Stimulated activated naive CD4-positive, alpha-beta T cell (primary cell): ENCODE measurements at places on chromosomes 6 and 20.

GRCh38 chr20:31790401-31790800, 28.8 kb upstream of the MYLK2 start:
- no peak for DNase-seq

- no peak for DNase-seq
Observed at GRCh38 chr6:36823421-36824096, 15.7 kb downstream of the CPNE5 start.

GRCh38 chr6:160781298-160781697, 79.3 kb downstream of the PLG start:
- no peak for DNase-seq

DNA sequence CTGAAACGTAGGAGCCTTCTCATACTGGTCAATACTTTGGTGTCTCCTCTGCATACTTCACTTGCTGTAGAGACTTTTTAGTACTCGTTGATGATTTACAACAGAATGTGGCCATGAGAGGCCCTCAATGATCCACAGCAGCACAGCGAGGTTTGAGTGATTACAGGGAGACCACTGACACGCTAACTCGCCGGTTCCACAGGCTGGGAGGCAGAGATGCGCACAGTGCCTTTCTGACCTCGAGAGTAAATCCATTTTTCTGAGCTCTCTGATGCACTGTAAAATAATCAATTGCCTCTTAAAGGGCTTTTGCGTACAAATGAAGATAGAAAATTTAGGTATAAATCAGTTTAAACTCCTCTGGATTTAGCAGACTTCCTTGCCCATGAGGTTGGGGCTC, 56.2 kb upstream of the TBC1D7 start:
- no peak for DNase-seq

DNA sequence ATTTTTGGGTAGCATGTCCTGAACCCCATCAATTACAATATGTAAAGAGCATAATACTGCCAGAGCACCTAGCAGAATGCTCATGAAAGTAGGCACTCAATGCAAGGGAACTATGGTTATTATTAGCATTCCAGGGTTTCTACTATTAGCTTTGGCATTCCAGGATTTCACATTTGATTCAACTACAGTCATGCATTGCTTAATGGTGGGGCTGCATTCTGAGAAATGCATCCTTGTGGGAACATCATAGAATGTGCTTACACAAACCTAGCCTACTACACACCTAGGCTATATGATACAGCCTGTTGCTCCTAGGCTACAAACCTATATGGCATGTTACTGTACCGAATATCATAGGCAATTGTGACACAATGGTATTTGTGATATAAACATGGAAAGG, 247.8 kb downstream of the CD83 start:
- no peak for DNase-seq

- no peak for DNase-seq
Observed at GRCh38 chr6:116528133-116528532, 16.7 kb downstream of the CALHM5 start.

GRCh38 chr6:49553384-49553783, 2.9 kb downstream of the C6orf141 start:
- DNase-seq: no peak

DNA sequence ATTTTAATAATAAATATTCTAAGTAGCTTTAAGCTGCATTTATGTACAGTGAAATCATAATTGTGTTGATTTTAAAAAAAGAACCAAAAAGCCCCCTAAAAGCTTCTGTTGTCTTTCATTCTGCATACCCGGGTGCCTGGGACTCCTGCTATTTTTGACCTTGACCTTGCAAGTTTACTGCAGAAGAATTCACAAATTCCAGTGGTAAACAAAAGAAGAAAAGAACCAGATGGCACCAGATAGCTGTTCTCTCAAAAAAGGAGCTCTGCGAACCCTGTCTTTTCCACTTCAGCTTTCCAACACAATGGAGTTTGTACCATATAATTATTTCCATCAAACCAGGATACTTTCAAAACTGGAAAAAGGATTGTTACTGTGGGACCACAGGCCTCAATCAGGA, 363.3 kb downstream of the SMOC2 start:
- DNase-seq: no peak

DNA sequence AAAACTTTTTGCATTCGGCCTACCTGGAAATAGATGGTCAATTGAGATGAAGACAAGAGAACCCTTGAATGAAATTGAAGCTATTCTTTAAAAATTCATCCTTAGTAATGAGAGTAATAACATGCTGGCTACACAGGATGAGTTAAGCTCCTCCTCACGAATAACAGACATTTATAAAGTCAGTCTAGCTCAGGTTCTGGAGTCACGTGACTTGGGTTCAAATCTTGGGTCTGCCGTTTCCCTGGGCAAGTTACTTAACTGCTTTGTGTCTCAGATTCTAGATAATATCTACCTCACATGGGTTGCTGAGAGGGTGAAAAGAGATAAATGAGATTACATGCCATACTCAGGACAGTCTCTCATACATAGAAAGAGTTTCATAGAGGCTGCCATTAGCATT, 101.4 kb upstream of the INSM1 start:
- no peak for DNase-seq

DNA sequence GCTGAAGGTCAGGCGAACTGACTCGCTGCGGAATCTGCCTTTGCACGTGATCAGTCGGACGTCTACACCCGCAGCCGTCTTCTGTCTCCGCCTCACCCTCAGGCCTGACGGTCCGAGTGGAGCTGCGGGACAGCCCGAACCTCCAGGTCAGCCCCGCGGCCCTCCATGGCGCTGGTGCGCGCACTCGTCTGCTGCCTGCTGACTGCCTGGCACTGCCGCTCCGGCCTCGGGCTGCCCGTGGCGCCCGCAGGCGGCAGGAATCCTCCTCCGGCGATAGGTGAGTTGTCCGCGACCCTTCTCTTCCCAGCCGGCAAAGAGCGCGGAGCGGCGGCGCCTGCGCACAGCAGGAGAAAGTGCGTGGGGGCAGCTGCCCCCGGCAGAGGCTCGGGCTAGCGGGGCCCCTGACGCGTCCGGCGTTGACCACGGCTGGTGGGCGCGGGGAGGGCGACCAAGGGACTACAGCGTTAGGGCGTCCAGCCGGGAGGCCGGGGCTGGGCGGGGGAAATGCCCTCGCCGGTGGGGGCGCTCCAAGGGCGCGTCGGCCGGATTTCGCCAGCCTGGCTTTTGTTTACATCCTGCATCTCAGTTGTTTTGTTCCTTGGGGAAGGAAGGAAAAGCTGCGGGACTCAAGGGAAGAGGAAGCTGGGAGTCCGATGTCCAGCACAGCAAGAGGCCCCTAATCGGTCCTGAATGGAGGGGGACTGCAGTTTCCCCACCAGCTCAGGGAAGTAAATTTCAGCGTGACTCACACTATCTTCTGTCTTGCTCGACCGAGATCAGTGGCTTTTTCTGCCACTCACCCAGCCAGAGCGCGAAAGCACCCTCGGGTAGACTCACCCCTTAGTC, at the start of gene SMPDL3A:
Gene SMPDL3A (plus strand): TSS at position 77 of the 846 bp plus-strand sequence. CDS start 89 bp downstream, at position 166.
- no peak for DNase-seq

DNA sequence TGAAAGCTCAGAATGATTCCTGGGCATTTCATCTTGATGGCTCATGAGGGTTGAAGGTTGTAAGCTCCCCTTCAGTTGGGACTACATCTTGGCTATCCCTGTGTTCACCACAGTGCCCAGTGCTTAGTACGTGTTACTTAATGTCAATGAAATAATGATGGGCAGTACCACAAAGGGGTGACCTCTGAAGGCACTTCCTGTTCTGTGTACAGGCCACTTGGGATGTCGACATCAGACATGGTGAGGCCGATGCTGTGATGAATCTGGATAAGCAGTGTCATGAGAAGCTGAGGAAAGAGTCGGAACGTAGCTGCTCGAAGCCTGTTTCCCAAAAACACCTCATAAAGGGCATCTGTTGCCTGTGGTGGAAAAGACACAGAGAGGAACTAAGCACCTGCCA, 27.6 kb upstream of the RBL1 start:
- DNase-seq: no peak

DNA sequence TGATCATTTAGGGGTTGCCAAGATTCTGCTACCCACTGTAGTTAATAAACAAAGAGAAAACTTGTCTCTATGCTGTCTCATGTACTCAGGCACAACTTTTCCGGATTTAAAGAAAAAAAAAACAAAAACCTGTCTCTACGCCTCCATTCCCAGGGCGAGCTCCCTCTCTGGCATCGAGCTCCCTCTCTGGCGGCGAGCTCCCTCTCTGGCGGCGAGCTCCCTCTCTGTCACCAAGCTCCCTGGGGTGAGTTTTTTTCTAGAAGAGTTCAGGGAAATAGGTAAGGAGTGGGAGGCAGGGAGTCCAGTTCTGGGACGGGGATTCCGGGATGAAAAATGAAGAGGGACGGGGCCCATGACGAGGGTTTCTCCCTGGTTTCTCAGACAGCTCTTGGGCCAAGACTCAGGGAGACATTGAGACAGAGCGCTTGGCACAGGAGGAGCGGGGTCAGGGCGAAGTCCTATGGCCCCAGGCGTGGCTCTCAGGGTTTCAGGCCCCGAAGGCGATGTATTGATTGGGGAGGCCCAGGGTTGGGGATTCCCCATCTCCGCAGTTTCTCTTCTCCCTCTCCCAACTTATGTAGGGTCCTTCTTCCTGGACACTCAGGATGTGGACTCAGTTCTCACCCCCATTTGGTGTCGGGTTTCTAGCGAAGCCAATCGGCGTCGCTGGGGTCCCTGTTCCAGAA, 16.5 kb upstream of the HLA-A start:
- DNase-seq: peak; percentile 53

DNA sequence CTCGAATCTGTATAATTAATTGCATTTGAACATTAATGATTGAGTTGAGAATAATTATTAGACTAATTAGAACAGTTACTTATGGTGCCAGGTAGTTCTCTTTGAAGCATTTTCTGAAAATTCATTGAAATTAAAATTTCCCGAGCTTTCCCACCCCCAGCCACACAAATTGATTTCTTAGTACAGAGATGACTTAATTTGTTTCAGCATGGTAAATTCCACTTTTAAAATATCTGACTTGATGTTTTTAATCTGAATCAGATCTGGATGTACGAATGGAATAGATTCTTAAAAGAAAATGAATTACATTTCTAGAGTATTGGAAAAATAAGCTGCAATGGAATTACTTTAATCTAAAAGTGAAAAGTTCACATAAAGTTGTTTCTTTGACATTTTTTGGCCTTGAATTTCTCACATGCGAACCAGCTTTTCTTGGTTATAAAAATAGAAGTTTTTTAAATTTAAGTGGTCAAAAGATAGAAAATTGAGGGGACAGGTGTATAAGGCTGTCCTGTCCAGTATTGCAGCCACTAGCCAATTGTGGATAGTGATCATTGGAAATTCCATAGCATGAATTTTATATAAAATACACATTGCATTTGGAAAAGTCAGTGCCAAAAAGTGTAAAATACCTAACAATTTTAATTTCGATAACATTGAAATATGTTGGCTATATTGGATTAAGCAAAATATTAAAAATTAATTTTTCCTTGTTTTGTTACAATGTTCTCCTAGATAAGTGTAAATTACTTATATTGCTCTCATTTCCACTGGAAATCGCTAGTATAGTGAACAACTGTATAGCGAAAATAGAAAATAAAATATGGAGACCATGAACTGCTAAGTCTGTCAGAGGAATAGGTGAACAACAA, 102.9 kb downstream of the OR2B2 start:
- no peak for DNase-seq

DNA sequence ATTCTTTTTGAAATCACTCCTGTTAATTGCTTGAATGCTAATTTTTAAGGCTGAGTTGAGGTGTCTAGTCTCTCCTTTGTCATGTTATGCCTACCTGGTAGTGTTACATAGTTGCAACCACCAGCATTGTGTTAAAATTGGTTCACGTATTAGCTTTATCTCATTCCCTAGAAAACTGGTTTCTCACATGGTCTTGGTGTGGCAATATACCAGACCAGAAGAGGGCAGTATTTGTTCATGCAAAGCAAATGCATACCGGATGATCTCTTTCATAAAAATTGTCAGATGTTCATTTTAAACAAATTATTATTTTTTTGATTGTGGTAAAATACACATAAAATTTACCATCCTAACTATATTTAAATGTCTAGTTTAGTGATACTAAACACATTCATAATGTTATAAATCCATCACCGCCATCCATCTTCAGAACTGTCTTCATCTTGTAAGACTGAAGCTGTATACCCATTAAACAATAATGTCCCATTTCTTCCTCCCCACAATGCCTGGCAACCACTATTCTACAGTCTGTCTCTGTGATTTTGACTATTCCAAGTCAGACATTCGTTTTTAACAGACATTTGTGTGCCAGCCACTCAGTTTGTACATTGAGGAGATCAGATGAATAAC, 92.8 kb downstream of the ATRN start:
- DNase-seq: no peak

- DNase-seq: no peak
Observed at GRCh38 chr20:58099956-58100730, 128.3 kb downstream of the ANKRD60 start.

DNA sequence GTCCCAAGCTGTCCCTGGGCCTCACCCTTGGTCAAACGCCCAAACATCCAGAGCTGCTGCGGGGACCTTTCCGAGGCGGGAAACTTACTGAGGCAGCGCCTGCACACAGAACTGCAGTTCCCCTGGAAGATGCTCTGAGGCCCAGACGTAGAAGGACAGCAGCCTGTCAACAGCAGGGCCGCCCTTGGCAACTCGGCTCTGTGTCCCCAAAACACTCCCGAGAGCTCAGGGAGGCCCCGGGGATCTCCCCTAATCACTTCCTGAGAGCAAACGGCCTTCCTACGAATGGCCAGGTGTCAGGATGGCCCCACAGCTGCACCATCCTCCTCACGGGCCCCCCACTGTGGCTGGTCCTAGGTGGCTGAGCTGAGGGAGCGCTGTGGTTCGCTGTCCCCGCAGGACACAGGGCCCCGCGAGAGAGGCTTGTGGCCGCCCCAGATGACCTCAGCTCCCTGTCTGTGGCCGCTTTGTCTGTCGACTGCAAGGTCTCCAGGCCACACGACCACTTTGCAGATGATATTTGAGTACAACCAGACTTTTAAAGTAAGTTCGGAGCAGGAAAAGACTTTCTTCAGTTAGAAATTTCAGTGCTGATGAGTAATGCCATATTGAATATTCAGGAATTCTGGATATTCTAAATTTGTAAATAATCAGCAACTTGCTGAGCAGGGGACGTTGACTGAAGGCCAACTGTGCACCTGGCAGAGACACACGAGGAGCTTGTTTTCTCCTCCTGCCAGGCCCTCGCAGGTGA, 46.0 kb downstream of the DLL1 start:
- no peak for DNase-seq

DNA sequence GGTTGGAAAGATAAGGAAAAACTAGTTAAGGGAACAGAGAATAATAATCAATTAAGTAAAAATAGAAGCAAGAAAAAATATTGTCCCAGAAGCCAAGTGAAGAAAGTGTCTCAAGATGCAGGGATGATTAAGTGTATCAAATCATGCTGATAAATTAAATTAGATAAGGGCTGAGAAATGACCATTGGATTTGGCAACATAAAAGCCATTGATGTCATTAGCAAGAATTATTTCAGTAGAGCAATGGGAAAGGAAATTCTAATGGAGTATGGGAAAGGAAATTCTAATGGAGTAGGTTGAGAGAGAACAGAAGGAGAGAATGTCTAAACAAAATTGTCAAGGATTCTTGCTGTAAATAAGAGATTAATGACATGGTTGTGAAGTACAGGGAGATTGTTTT, 146.8 kb downstream of the TFAP2B start:
- no peak for DNase-seq
